ENCODE measurements at places on chromosomes 11 and 22.

DNA sequence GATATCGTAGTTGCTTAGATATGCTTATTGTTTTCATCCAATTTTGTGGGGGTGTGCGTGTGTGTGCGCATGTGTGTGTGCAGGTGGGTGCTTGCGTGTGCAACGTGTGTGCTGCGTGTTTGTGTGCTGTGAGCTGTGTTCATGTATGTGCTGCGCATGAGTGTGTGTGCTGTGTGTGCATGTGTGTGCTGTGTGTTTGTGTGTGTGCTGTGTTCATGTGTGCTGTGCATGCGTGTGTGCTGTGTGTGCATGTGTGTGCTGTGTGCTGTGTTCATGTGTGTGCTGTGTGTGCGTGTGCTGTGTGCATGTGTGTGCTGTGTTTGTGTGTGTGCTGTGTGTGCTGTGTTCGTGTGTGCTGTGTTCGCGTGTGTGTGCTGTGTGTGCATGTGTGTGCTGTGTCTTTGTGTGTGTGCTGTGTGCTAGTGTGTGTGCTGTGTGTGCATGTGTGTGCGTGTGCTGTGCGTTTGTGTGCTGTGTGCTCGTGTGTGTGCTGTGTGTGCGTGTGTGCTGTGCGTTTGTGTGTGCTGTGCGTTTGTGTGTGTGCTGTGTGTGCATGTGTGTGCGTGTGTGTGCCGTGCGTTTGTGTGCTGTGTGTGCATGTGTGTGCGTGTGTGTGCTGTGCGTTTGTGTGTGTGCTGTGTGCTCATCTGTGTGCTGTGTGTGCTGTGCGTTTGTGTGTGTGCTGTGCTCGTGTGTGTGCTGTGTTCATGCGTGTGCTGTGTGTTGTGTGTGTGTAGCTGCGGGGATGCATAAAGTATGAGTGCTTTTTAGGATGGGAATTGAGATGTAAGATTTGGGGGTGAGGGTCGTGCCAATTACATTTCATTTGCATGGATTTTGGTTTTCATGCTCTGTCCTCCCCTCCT is 7.6 kb downstream of the IGF2 start:
- DNase-seq, result no peak

DNA sequence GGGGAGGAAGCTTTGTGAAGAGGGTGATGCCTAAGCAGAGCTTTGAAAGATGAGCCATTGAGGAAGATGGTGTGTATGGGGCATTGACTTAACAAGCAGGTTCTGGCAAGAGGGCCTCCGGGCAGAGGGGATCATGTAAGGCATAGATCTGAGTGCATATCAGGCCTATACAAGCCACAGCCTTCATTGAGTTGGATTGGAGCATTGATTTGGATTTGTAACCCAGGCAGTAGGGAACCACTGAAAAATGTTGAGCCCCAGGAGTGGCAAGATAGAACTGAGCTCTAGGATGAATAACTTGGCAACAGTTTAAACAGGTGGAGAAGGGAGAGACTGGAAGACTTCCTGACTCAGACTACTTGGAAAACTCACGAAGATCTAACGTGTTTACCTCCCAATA is 21.4 kb downstream of the PANX1 start:
- DNase-seq, result no peak

GRCh38 chr11:118789501-118790356 is 1.2 kb downstream of the DDX6 start:
- DNase-seq, result peak; percentile 30

DNA sequence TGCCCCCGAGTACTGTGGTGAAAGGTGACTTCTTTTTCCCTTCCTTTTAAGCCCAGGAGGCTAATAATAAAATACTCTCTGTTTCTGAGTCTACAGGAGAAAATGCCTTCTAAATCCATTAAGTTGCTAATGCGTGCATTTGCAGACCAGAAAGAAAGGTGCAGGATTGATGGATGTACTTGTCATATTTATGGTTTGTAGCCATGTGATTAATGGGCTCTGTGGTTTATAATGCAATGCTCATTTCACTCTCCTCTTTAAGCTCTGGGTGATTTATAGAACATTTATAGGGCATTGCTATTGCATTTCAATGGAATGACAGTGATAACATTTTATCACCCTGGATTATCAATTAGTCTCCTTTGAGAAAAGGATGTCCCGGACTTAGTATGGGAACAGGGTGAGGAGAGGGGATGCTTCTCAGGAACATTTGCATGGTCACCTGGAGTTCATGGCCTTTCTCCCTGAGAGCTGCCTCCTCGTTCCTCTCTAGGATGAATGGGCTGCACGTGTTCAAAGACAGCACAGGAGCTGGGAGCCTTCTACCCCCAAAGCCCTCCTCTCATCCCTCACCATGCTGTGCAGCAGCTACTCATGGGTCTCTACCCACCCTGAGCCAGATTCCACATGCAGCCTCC is 82.8 kb upstream of the HMGXB4 start:
- no peak for DNase-seq

GRCh38 chr11:104094576-104094975 is 58.1 kb downstream of the DDI1 start:
- DNase-seq, result no peak

DNA sequence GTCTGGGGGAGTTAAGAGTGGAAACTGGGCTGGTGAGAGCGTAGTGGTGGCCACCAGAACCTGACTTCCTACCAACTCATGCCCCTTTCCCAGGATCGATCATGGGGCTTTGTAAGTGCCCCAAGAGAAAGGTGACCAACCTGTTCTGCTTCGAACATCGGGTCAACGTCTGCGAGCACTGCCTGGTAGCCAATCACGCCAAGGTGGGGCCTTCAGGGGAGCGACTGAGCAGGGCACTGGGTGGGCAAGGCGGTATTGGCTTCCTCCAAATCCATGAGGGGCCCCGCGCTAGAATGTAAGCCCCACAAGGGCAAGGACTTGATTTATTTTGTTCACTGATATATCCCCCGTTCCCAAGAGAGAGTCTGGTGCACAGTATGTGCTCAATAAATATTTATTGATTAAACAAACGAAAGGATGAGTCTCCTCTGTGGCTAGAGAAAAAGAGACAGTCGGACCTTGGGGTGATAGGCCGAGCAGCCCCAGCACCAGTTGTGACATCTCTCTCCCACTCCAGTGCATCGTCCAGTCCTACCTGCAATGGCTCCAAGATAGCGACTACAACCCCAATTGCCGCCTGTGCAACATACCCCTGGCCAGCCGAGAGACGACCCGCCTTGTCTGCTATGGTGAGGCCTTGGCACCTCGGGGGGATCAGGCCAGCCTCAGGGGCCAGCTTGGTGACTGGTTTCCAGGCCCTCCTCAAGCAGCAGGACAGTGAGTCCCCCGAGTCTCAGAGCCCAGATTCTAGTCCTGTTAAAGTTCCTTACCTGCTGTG is 765 bp downstream of the ZFPL1 start:
- DNase-seq, result no peak

- DNase-seq, result no peak
These were observed 862 bp downstream of the GGA1 start for GRCh38 chr22:37609240-37610152.

- no peak for DNase-seq
These were observed 89.1 kb downstream of the FAM76B start for GRCh38 chr11:95700471-95700817.

DNA sequence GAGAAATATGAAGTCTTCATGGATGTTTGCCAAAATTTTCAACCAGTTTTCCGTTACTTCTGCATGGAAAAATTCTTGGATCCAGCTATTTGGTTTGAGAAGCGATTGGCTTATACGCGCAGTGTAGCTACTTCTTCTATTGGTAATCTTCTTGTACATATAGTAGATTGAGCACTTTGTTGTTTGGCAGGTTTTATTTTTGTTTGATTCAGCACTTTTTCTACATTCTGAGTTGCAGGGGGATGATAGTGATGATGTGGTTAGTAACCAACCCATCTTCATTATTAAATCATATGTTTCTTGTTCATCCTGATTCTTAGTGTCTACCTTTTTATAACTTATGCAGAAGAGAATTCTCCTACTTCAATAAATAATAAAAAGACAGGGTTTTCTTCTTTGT is 121.6 kb downstream of the C11orf65 start:
- DNase-seq, result no peak

DNA sequence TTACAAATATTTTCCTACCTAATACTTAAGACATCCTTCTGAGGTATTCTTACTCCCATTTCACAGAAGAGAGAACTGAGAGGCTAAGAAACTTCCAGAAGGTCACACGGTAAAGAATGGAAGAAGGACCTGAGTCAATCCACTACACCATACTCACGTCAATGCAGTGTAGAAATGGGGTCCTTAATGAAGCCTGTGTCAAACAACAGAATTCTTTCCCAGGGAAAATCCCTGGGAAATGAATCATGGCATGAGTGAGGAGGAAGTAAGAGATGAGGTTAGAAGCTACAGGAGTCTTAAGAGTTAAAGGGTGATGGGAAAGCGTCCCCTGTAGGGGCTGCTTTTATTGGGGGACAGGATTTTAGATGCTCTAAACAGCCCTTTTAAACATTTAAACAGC is 147.9 kb downstream of the C11orf91 start:
- no peak for DNase-seq

DNA sequence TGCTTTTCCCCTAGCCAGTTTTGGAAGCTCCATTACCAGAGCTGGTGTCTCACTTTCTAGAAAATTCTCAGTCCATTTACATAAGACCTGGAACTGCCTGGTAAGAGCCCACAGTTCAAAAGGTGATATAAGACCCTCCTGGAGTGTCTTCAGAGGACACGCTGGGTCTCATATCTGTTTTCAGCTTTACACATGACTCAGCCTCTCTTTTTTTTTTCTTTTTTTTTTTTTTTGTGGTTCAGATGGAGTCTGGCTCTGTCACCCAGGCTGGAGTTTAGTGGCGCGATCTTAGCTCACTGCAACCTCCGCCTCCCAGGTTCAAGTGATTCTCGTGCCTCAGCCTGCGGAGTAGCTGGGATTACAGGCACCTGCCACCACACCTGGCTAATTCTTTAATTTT is 30.7 kb downstream of the WEE1 start:
- no peak for DNase-seq

DNA sequence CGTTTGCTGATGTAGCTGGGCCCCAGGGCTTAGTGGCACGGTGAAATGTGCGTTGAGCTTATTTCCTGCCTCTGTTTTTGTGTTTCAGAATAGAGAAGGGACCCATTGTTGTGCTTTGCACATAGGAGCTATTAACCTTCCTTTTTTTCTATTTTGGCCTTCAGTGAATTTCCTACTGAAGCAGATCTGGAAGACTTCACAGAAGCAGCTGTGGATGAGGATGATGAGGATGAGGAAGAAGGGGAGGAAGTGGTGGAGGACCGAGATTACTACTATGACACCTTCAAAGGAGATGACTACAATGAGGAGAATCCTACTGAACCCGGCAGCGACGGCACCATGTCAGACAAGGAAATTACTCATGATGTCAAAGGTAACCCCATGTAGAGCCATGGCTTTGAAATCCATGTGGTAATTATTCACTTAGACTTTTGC is 37.4 kb upstream of the ST14 start:
- DNase-seq, result no peak

GRCh38 chr11:93113824-93114223 is 84.0 kb downstream of the SLC36A4 start:
- DNase-seq, result no peak

DNA sequence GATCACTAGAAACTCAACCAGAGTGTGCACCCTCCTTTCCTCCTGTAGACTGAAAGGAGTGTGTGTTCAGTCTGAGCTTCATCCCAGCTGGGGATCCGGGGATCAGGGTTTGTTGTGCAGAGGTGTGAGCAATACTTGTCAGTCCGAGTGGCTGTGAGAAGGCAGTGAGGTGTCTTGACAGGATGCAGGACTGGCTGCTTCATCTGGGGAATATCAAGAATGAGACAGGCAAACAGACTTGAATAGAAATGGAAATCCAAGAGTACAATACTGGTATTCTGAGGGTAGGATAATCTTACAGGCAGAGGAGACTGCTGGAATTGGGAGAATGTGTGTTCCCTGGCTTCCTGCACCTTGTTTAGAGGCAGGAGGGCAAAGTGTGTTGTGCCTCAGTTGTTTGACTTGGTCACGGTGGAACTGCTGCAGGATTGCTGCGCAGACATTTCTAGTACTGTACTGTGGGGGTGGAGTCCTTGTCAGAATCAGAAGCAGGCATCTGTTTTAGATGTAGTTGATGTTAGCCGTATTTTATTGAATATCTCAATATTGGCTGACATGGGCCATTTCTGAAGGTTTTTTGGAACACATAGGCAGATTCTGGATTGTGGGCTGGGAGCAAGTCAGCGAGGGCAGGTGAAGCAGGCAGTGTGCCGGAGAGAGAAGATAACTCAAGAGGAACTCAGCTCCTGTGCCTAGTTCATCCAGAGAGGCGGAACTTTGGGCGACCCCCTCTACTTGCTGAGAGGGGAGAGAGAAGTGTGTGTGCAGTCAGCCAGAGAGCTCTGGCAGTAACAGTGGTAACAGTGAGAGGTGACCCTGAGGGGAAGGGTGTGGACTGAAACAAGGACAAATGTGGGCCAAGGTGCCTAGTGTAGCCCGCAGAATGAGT is 27.1 kb upstream of the GRK2 start:
- no peak for DNase-seq

- DNase-seq, result no peak
These were observed 46.1 kb downstream of the PISD start for GRCh38 chr22:31615940-31616314.

DNA sequence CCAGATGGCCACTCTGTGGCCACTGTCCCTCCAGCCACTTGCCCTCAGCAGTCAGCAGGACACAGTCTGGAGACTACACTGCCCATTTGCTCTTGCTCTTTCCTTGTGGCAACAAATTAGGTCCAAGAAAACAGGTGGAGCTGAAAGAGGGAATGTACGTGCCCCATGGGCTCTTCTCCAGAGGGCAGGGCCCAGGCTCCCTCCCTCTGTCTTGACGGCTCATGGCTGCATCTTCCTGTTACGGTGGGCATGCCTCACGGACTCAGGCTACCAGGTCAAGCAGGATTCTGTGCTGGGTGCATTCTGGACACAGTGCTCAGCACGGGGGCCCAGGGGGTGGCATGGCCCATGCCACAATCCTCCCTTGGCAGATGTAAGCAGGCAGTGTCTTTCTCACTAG is 71.3 kb downstream of the MED15 start:
- DNase-seq, result no peak

GRCh38 chr11:10041748-10042446 is 252.1 kb downstream of the SBF2 start:
- no peak for DNase-seq

GRCh38 chr11:96578379-96578778 is 188.6 kb downstream of the JRKL start:
- no peak for DNase-seq

GRCh38 chr11:83073884-83074283 is 2.2 kb upstream of the RAB30 start:
- DNase-seq, result no peak
